ENCODE measurements at places on chromosomes 4 and X. TPM values are rescaled to one million over a fixed set of nuclear protein-coding genes. Genes with fewer than 3 reads are reported as not detected.

DNA sequence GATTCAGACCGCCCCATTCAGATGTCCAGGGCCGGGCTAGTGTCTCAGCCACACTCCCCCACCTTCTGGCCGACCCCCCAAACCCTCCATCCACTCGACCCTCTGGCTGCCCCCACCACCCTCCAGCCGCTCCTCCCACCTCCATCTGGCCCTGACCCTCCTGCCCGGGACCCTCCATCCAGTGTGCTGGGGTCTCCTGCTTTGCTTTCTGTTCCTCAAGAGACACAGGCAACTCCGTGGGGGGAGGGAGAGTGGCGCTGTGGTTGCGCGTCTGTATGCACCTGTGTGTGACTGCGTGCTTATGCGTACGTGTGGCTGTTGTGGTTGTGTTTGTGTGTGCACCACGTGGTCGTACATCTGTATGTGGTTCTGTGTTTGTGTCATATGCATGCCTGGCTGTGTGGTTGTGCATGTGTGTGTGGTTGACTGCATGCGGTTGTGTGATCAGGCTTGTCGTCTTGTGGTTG lies 33.3 kb downstream of the CPLX1 start:
- no peaks in the 10 kb centered on the region for H3K36me3 ChIP-seq
- no peaks in the 10 kb centered on the region for H3K4me1 ChIP-seq
- H3K27me3 ChIP-seq = peaks cover 26% of the 10 kb centered on the region

DNA sequence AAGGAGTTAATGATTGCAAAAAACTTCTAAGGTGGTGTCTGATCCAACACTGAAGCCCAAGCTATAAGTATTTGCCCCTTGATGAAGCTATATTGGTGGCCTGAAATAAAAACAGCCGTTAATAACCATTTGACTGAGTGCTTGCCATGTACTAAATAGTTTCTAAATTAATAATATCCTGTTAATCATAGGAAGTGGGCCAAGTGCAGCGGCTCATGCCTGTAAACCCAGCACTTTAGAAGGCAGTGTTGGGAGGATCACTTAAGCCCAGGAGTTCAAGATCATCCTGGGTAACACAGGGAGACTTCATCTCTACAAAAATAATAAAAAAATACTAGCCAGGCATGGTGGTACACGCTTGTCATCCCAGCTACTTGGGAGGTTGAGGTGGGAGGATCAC lies 8.3 kb downstream of the NDP start:
- H3K36me3 ChIP-seq = no peaks in the 10 kb centered on the region
- no peak overlapping the region for H3K27ac ChIP-seq
- no peak overlapping the region for H3K4me3 ChIP-seq
- no peak for DNase-seq

GRCh38 chr4:145423017-145423708 lies 58.5 kb upstream of the SMAD1 start:
- no peak overlapping the region for H3K27ac ChIP-seq
- no peak for DNase-seq
- peaks cover 6% of the 10 kb centered on the region for H3K27me3 ChIP-seq
- H3K36me3 ChIP-seq = peaks cover 2% of the 10 kb centered on the region

The SEPSECS gene
- 6.1 TPM for total RNA-seq

GRCh38 chrX:39845233-39845632 lies 252.5 kb downstream of the BCOR start:
- no peaks in the 10 kb centered on the region for H3K4me1 ChIP-seq
- no peak for DNase-seq
- H3K4me3 ChIP-seq = no peak overlapping the region
- H3K36me3 ChIP-seq = no peaks in the 10 kb centered on the region
- H3K27ac ChIP-seq = no peak overlapping the region

The GALNT7 gene
- total RNA-seq = 26.0 TPM

The MTMR1 gene
- 23.6 TPM for total RNA-seq

- H3K4me1 ChIP-seq = peaks cover 24% of the 10 kb centered on the region
- no peaks in the 10 kb centered on the region for H3K27me3 ChIP-seq
- H3K4me3 ChIP-seq = no peak overlapping the region
These were observed 124.9 kb downstream of the PTTG2 start for GRCh38 chr4:38084877-38085711.

The CLIC2 gene
- total RNA-seq = 0.97 TPM

The DDIT4L gene
- total RNA-seq = 0.38 TPM

DNA sequence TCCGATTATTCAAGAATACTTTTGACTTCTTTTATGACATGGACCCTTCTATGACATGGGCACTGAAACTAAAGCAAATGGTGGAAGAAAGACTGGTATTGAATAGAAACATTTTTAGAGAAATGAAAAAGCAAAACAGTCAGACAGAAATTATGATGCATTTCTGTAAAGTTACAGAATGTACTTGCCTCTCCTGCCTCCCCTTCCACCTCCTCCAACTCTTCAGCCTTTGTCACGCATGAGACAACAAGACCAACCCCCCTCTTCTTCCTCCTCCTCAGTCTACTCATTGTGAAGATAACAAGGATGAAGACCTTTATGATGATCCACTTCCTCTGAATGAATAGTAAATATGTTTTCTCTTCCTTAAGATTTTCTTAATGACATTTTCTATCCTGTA lies 46.3 kb upstream of the HUWE1 start:
- no peak overlapping the region for H3K4me3 ChIP-seq
- no peak overlapping the region for H3K27ac ChIP-seq
- H3K27me3 ChIP-seq = peaks cover 9% of the 10 kb centered on the region
- no peaks in the 10 kb centered on the region for H3K36me3 ChIP-seq
- no peak for DNase-seq

DNA sequence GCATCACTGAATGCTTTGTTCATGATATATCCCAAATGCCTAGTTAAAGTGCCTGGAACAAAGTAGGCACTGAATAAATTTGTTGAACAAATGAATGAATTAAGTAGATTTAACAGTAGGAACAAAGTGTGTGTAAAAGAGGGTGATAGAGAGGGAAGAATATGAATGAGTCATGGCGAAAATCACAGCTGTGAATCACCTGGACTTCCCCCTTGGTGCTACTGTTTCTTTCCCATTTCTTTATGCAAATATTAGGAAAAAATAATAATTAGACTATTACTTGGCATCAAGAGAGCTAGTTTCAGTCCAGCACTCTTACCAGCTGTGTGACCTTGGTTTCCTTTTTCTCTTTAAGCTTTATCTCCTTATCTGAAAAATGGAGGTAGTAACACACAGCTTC lies 9.2 kb downstream of the SPIN3 start:
- H3K4me3 ChIP-seq = no peak overlapping the region
- H3K4me1 ChIP-seq = no peaks in the 10 kb centered on the region
- no peak overlapping the region for H3K27ac ChIP-seq
- DNase-seq = no peak
- no peaks in the 10 kb centered on the region for H3K27me3 ChIP-seq
- peaks cover 15% of the 10 kb centered on the region for H3K36me3 ChIP-seq

The NOX1 gene
- not detected for total RNA-seq

DNA sequence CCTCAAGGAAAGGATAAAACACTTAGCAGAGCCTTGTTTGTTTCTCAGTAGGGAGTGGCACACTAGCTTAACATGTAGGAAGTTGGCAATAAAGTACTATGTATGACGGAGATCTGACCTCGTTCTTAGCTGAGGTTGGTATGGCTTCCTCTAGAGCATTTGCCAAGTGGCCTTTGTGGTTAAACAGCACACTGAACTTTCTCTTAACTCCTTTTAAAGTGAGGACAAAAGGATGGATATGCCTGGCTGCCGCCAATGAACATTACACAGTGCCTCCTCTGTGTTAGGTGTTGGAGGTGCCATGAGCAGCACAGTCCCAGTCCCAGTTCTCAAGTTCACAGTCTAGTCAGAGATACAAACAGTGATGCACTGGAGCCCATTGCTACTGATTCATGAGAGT lies 54.4 kb downstream of the VGLL1 start:
- no peaks in the 10 kb centered on the region for H3K4me1 ChIP-seq
- no peak overlapping the region for H3K4me3 ChIP-seq
- no peak for DNase-seq
- H3K27me3 ChIP-seq = peaks cover 2% of the 10 kb centered on the region
- H3K27ac ChIP-seq = no peak overlapping the region

The GPRASP2 gene
- total RNA-seq = 11.5 TPM

DNA sequence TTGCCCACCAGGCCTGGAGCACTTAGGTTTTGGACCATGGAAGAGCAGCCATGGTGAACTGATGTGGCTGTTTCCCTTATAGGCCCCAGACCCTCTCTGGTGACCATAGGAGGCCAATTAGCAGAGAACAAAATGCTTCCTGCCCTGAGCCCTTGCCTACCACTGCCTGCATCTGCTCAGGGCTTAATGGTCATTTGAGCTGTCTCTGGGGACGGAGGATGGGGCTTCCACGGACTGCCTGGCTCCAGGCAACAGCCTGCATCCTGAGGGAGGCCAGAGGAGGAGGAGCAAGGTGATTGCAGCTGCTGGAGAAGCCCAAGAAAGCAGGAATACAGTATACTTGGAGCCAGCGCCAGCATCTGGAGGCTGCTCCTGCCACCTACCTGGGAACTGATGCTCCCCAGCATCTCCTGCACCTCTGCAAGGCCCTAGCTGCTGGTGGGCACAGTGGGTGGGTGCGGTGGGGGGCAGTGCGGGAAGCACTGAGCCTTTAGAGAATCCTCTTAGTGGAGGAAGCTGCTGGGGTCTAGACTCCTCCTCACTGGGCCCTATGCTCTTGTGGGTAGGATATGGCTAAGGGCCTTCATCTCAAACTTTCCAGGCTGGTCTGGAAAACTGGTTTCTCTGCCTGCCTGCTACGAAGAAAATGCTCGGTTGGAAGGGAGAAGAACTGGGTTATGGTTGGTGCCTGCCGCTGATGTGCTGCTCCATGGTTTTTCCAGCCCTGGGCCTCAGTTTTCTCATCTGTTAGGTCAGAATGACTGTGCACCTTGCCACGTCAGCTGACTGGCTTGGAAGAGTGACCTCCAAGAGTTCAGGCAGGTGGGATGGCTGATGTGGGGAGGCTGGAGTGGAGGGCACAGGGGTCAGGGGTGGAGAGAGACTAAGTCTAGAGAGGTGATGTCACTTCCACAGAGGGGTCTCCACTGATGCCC lies 158.8 kb upstream of the PJA1 start:
- no peak overlapping the region for H3K27ac ChIP-seq
- no peaks in the 10 kb centered on the region for H3K36me3 ChIP-seq
- no peak overlapping the region for H3K4me3 ChIP-seq
- H3K27me3 ChIP-seq = no peaks in the 10 kb centered on the region

The HS6ST2 gene
- 1.9 TPM for total RNA-seq

DNA sequence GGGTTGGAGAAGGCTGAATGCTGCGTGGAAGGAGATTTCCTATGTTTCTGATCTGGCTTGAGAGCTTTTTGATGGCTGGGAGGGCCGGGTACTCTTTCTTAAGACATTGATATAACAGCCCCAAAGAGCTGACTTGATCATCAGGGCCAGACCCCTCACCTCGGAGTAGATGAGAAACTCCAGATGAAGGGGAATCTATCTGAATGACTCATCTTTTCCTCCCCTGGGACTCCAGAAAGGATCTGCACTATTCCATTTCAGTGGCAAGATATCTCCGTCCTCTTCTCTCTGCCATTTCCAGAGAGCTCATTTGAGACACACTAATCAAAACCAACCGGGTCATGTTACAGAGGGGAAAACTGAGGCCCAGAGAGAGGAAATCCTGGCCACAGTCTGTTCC lies 92.9 kb upstream of the MSX1 start:
- no peaks in the 10 kb centered on the region for H3K27me3 ChIP-seq
- H3K27ac ChIP-seq = no peak overlapping the region
- no peak overlapping the region for H3K4me3 ChIP-seq
- H3K4me1 ChIP-seq = peaks cover 18% of the 10 kb centered on the region
- no peak for DNase-seq

All from chondrocyte (in vitro differentiated cells).